ENCODE measurements at places on chromosomes 5 and 9.
A peak's percentile ranks its signal among the peaks of the same experiment; 100 is the strongest.

GRCh38 chr9:136858844-136859757 lies 7.0 kb downstream of the MAMDC4 start:
- no peak for DNase-seq

DNA sequence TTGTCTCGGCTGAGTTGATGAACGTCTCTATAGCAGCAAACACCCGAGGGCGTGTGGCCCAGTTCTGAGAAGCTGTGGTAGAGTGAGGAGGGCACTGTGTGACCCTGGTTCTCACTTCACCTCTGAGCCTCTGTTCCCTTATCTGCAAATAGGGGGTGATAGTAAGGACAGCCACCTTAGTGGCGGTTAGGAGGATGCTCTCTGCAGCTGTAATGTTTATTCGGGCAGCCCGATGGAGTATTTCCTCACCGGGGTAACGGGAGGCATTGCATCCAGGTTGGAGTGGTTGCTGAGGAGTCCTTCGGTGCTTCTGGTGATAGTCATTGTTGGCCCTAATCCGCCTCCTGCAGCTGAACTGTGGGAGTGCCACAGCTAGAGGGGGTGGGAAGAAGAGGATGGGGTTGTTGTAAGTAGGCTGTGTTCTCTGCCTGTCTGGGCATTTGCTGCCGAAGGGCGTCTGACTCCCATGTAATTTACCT lies 13.9 kb downstream of the PRRC2B start:
- DNase-seq = no peak

DNA sequence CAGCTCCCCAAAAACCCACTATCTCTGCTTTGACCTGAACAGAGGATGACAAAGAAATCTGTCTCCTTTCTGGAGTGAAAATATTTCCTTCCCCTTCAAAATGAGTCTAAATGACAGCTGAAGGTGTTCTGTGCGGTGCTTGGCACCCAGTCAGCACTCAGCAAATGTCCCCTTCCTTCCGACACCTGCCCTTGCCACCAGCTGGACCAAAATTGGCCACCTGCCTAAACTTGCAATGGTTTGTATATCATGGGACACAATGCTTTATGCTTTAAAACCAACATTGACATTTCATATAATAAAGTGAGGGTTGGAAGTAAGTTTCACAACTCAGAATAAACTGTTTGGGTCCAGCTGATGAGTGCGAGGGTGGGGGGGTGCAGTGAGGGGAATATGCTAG lies 7.5 kb upstream of the TTC1 start:
- no peak for DNase-seq

DNA sequence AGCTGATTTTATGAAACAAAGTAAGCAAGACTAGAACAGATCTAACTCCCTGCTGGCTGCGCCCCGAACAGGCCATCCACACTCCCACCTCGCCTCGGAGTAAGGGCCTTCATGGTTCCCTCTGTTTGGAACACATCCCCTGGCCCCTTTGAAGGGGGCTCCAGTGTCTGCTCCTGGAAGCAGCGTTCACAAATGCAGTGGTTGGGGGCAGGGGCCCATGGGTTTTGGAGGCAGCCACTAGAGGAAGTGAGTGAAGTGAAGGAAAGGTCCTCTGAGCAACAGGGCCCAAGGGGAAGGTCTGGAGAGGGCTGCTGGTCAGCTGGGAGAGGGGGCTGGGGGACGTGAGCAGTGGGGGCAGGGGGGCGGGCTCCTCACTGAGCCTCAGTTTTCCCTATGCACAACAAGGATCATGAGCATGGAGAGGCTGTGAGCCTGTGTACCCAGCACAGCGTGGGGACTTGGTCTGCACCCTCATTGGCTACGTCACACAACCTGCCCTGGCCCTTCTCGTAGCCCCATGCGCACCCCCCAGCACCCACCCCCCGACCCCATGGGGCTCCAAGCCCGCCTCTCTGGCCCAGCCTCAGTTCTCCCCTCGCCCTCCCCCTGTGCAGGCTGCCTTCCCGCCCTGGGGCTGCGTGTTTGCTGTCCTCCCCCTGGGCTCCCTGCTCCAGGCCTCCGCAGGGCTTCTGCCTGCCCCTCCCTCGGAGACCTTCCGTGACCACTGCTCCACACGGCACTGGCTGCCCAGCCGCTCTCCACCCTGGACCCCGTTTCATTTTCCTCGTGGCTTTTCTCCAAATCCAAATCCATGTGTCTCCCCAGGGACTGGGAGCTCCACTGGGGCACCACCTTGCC lies 39.5 kb downstream of the RASGEF1C start:
- DNase-seq = no peak

DNA sequence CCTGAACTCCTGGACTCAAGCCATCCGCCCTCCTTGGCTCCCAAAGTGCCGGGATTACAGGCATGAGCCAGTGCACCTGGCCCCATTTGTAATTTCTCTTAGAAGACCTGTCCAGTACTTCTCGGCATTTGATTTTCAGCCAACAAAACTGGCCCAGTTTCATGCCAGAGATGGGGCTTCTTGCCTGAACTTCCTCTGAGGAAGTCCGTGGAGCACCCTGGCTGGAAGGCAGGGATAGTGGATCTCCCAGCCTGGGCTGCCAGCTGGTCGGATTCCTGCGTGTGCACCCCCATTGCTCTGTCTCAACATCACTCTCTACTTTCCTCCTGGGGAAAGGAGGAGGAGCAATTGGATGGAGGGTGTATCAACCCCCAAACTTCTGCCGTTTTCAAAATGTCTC lies 39.0 kb downstream of the FAM78A start:
- DNase-seq = no peak

- DNase-seq = no peak
These were observed 171.1 kb downstream of the DOCK2 start for GRCh38 chr5:169808118-169808581.

GRCh38 chr5:174231956-174232487 lies 186.5 kb downstream of the NSG2 start:
- DNase-seq = peak; percentile 92

DNA sequence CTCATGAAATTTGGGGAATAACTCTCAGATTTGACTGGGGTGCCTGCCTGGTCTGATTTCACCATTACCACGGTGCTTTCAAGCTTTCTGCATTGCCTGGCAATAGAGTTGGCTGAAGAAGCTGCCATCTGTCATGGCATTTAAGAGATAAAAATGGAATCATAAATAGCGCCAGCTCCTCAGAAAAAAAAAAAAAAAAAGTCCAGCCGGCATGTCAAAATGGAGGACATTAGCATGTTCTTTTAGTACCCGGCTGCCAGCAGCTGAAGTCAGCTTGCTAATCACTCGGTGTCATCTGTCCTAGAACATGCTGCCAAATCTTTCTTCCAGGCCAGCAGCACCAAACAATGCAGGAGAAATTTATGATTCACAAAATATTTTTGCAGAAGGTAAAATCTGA lies 57.7 kb upstream of the CER1 start:
- no peak for DNase-seq

DNA sequence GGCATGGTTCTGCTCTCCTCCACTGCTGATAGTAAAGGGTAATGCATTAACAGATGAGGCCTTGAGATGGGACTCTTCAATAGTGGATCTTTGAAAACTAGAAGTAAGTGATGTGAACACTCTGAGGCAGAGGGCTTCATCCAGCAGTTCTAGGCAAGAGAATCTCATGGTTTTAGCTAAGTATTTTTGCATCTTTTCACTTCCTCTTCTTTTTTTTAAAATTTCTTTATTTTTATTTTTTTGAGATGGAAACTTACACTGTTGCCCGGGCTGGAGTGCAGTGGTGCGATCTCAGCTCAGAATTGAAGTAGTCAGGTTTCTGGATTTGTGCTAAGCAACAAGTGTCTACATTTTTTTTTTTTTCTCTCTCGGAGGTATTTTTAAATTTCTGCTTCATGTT lies 101.9 kb downstream of the MTRR start:
- DNase-seq = no peak

DNA sequence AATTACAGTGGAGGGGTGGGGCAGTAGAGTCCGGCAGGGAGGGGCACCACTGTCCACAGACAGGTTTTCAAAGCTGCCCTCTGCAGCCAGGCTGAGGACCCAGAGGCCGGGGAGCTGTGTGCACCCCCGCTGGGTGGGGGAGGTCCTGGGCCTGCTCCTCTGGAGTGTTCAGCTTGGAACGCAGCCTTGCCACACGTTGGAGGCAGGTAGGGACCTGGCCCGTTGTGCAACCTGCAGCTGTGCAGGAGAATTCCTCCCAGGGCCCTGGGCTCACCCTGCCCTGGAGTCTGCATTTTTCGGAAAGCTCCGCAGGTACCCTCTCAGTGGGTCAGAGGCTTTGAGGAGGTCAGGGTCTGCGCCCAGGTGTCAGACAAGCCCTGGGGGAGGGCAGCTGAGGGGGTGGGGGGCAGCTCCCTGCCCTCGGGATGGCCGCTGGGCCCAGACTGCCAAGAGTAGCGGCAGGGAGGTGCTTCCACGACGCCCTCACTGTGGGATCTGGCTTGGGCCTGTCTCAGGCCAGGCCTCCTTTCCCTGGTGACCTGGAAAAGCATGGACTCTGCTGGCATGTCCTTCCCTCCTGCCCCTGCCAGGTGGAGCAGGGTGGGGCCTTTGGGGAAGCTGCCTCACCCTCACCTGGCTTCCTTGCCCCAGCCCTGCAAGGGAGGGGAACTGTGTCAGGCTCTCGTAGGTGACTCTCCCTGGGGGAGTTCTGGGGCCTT lies 29.5 kb downstream of the RXRA start:
- no peak for DNase-seq

GRCh38 chr5:134091626-134092121 lies 22.8 kb upstream of the TCF7 start:
- DNase-seq = no peak
